T-helper 2 cell (primary cell): ENCODE measurements at places on chromosomes 13 and 19.

GRCh38 chr19:38710928-38711725 is 33.1 kb downstream of the CAPN12 start:
- DNase-seq, result no peak

- DNase-seq, result no peak
Observed at GRCh38 chr19:40578442-40578908, 1.8 kb downstream of the SHKBP1 start.

GRCh38 chr13:92365904-92366303 is 860.7 kb upstream of the GPC6 start:
- DNase-seq, result no peak

GRCh38 chr19:19525611-19526380 is 2.9 kb upstream of the YJEFN3 start:
- DNase-seq, result no peak

DNA sequence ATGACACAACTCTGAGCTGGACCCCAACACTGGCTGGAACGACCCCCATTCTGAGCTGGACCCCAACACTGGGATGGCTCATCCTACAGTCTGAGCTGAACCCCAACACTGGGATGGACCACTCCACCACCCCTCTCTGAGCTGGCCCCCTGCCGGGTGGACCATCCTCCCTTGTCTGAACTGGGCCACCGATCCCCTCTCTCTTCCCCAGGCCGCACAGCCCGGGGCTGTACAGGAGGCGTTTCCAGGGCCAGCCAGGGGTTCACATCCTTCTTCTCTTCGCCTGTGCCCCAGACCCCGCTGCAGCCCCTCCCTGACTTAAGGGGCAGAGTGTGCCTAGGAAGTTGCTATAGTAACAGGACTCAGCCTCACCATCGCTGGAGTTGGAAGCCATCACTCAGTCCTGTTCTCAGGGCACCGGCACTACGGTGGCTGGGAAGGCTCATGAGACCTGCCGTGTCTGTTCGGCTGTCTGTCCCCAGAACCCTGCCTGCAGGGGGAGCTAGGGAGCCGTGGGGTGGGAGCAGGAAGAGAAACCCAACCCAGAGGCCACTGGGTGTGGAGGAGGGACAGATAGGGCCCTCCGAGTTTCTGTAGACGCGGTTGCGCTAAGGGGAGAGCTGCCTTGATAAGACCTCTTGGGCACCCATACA is 3.7 kb downstream of the PRKACA start:
- no peak for DNase-seq

- DNase-seq, result no peak
Observed at GRCh38 chr13:28353679-28354078, 141.2 kb downstream of the FLT1 start.

DNA sequence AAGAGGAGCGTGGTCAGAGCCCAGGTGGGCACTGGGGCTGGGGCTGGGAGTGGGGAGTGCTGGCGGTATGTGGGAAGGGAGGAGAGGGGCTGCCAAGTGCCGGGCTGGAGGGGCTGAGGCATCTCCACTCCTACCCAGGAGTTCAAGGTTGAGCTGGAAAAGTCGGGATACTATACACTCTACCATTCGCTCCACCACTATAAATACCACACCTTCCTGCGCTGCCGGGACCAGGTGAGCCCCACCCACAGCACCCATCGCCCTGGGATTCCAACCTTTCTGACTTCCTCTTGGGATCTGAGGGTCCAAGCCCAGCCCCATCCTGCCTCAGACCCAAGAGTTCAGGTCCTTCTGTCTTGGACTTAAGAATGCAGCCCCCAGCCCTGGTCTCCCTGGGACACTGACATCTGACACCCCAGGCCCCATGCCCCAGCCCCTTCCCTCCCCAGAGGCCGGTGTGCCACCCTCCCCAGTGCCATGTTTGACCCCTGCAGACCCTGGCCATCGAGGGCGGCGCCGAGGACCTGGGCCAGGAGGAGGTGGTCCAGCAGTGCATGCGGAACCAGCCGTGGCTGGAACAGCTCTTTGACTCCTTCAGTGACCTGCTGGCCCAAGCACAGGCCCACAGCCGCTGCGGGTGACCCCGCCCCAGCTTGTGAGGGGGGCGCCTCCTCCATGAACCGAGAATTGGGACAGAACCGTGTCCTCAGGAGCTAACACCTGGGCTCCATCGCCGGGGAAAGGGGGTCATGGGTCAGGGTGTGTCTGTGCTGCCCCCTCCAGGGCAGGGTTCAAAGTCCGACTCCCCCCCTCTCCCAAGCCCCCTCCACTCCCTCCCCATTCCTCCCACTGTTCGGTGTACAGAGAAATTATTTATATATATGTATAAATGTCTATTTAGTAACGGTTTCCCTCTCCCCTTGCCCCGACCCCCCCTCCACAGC is 14.7 kb downstream of the RRAS start:
- no peak for DNase-seq

GRCh38 chr13:112592647-112593046 is 4.7 kb upstream of the TUBGCP3 start:
- DNase-seq, result no peak

DNA sequence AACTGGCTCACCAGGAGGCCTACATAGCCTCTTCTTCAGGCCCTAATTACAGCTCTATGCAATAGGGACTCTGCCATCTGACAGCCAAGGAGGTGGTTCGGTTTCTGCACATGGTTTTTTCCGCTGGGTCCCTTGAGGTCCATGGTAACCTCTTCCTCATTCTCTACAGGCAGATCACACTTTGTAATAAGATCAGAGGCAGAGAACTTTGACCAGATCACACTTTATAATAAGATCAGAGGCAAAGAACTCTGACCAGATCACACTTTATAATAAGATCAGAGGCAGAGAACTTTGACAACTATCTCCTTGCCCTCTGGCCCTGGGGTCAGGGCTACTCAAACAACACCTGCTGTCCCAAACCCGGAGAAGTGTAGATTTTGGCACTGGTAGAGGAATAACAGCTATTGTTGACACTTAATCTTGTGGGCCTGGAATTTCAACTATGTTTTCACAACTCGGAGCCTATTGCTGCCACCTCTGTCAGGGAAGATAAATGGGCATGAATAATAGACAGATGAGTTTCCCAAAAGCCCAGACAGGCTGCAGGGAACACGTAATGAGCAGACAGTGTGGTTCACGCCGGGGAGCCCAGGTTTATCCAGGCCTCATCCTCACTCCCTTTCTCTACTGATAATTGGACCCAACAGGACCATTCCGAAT is 246.1 kb downstream of the UQCRFS1 start:
- DNase-seq, result no peak

DNA sequence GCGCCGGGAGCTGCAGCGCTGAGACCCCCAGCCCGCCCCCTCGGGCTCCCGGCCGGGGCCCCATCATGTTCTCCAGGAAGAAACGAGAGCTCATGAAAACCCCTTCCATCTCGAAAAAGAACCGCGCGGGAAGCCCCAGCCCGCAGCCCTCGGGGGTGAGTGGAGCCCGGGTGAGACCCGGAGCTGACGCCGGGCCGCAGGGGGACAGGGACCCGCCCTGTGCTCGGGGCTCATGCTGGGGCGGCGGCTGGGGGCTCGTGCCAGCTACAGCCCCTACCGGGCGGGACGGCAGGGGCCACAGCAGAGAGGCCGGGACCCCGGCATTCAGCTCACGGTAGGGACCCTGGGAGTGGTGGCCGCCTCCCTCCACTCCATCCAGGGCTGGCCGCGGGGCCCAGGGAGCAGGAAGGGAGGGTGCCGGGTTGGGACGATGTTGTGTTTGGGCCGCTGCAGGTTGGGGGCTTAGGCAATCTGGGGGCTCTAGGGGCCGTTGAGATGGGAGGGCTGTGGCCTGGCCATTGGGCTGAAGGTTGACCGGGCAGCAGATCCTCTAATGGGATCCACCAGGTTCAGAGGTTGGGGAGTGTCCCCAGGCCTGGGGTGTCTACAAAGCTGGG is 482 bp downstream of the ARHGAP45 start:
- DNase-seq, result peak; percentile 73

GRCh38 chr19:40692212-40692551 is 1.7 kb upstream of the NUMBL start:
- DNase-seq, result no peak

DNA sequence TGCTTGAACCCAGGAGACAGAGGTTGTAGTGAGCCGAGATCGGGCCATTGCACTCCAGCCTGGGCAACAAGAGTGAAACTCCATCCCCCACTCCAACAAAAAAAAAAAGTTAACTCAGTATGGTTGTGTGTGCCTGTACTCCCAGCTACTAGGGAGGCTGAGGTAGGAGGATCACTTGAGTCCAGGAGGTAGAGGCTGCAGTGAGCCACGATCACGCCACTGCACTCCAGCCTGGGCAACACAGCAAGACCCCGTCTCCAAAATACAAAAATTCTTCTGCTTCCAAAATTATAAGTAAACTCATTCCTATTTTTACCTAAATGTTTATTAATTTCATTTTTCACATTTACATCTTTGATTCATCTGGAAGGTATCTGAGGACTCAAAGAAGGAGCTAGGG is 14.4 kb downstream of the PNMA8A start:
- no peak for DNase-seq

DNA sequence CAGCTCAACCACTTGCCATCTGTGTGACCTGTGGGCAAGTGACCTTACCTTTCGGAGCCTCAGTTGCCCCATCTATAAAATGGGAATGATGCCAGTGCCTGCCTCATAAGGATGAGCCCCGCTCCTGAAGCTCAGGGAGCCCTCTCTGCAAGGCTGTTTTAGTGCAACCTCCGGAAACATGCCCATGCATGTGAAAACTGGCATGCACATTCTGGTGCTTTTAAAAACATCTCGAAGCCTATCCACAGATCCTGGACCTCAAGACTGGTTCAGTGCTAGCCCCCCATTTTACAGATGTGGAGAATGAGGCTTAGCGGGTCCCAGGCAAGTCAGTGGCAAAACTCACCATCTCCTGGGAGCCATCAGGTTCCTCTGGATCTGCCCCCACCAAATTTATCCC is 5.6 kb downstream of the CADM4 start:
- DNase-seq, result no peak

DNA sequence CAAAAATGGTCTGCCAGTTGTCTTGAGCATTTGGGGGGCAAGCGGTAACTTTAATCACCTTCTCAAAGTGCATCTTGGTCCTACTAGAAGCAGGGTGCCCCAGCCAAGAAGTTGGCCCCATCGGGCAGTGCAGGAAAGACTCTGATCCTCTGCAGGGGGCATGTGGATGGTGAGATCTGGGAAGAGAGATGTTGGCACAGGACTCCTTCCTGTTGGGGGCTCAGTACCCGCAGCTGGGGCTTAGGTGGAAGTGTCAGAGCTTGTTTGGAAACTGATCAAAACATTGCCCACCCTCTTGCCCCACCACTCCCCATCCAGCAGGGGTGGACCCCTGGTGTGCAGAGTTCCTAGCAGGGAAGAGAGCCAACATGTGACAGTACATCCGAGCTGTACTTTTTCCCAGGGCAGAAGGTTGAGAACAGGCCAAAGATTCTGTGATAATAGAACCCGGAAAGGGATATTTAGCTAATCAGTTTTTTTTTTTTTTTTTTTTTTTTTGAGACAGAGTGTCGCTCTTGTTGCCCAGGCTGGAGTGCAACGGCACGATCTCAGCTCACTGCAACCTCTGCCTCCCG is 8.8 kb downstream of the RRAS start:
- no peak for DNase-seq
